ENCODE measurements at places on chromosomes 4 and X.
A peak's percentile ranks its signal among the peaks of the same experiment; 100 is the strongest.

GRCh38 chr4:122099896-122100295 lies 52.2 kb upstream of the BLTP1 start:
- H3K4me3 ChIP-seq: no peak overlapping the region
- no peaks in the 10 kb centered on the region for H3K4me1 ChIP-seq

DNA sequence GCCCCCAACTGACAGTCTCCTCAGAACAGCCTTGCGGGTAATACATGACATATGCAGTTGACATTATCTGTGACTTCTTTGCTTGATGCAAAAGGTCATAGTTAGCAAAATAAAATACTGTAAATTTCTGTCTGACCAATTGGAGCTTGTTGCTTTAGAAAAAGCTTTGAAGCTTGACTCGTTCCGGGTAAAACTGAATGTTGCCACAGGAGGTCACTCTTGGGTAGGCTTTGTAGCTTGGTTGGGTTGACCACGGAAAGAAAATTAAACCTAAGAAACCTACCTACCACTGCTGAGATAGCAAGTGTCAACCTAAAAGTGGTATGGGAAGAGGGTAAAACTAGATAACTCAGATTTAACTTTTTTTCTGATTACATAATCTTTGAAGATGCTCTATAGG lies 23.2 kb downstream of the PRPS2 start:
- H3K36me3 ChIP-seq: no peaks in the 10 kb centered on the region
- no peaks in the 10 kb centered on the region for H3K27me3 ChIP-seq
- H3K27ac ChIP-seq: no peak overlapping the region
- DNase-seq: peak; percentile 40
- no peaks in the 10 kb centered on the region for H3K4me1 ChIP-seq
- H3K4me3 ChIP-seq: no peak overlapping the region

DNA sequence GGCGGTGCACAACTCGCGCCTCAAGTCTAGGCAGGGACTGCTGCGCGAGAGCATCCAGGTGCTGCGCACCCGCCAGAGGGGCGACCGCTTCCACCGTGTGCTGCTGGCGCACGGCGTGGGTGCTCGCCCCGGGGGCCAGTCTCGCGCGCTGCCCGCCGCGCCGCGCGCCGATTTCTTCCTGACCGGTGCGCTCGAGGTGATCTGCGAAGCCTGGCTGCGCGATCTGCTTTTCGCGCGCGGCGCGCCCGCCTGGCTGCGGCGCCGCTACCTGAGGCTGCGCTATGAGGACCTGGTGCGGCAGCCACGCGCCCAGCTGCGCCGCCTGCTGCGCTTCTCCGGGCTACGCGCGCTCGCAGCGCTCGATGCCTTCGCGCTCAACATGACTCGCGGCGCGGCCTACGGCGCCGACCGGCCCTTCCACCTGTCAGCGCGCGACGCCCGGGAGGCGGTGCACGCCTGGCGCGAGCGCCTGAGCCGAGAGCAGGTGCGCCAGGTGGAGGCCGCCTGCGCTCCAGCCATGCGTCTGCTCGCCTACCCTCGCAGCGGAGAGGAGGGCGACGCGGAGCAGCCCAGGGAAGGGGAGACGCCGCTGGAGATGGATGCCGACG lies 1.3 kb downstream of the CHST7 start:
- no peaks in the 10 kb centered on the region for H3K27me3 ChIP-seq
- H3K4me3 ChIP-seq: no peak overlapping the region
- H3K4me1 ChIP-seq: peaks cover 13% of the 10 kb centered on the region
- DNase-seq: no peak

GRCh38 chr4:145731028-145731427 lies 51.1 kb downstream of the C4orf51 start:
- no peak overlapping the region for H3K4me3 ChIP-seq
- H3K27me3 ChIP-seq: no peaks in the 10 kb centered on the region
- peaks cover 52% of the 10 kb centered on the region for H3K4me1 ChIP-seq
- DNase-seq: peak; percentile 91
- no peaks in the 10 kb centered on the region for H3K36me3 ChIP-seq

DNA sequence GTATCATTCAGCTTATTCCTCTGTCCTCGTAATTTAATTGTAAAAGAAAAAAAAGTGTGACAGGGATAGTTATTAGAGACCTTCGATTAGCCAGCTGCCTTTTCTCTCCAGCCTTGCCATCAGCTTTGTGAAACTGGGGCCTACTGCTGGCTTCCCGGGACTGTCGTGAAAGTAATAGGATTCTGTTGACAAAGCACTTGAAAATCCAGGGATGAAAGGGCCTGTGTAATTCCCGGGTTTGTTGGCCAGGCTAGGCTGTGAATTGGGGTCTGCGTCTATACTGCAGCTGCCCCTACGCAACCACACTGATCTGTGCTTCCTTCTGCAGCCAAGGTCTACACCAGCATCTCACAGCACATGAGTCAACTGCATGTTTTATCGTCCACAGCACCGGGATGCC lies 120.4 kb upstream of the SCML1 start:
- no peak for DNase-seq
- peaks cover 10% of the 10 kb centered on the region for H3K4me1 ChIP-seq
- no peaks in the 10 kb centered on the region for H3K27me3 ChIP-seq

DNA sequence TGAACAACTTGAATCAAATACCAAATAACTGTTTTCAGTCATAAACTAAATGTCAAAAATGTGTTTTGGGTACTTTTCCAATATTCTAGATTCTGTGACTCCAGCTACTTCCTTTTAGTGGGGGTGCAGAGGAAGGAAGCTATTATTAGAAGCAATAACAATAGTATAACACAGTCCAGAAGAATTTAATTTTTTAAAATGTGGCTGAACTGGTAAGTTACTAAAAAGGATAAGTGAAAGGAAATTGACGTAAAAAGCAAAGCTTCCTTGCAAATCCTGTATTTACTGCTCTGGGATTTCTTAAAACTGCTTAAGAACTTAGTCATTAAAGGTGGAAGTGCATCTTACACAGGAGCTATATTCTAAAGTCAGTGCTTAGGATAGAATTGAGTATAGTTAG lies 53.2 kb downstream of the MOSPD2 start:
- H3K27ac ChIP-seq: no peak overlapping the region
- no peak for DNase-seq
- no peaks in the 10 kb centered on the region for H3K36me3 ChIP-seq
- H3K27me3 ChIP-seq: no peaks in the 10 kb centered on the region

DNA sequence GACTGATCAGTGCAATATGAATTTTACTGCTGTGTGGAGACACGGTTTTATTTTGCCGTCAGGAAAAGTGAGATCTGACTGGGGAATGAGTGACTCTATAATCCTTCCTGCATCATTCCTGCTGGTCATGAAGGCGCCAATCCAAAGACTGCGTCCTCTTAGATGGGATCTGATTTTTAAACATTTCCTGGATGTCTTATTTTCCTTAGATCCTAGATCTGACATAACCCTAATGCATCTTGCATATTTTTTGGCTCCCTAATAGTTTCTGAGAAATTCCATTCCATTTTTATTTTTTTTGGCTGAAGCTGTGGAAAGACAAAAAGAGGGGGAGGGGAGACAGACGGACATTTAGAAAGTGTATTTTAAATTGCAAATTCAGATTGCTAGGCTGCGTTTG lies 454.9 kb upstream of the FAT1 start:
- no peaks in the 10 kb centered on the region for H3K27me3 ChIP-seq
- no peak overlapping the region for H3K27ac ChIP-seq
- no peaks in the 10 kb centered on the region for H3K4me1 ChIP-seq
- H3K36me3 ChIP-seq: no peaks in the 10 kb centered on the region
- DNase-seq: no peak

DNA sequence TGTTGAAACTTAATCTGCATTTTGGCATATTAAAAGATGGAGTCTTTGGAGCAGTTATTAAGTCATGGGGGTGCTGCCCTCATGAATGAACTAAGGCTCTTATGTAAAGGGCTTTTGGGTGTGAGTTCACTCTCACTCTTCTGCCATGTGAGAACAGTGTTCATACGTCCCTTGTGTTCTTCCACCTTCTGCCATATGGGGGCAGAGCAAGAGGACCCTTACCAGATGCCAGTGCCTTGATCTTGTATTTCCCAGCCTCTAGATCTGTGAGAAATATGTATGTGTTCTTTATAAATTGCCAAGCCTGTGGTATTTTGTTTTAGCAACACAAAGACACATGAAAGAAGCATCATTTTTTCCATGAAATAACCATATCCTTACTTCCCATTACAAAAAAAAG lies 213.9 kb downstream of the SPOCK3 start:
- H3K36me3 ChIP-seq: no peaks in the 10 kb centered on the region
- H3K4me3 ChIP-seq: no peak overlapping the region
- no peaks in the 10 kb centered on the region for H3K27me3 ChIP-seq
- no peak overlapping the region for H3K27ac ChIP-seq

DNA sequence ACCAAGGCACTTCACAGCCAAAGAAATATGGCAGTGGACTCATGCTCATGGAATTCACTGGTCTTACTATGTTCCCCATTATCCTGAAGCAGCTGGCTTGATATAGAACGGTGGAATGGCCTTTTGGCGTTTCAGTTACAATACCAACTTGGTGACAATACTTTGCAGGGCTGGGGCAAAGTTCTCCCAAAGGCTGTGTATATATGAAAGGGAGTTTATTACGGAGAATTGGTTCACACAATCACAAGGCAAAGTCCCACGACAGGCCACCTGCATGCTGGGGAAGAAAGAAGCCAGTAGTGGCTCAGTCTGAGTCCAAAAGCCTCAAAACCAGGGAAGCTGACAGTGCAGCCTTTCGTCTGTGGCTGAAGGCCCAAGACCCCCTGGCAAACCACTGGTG lies 50.8 kb upstream of the SMARCAD1 start:
- H3K27me3 ChIP-seq: no peaks in the 10 kb centered on the region
- H3K36me3 ChIP-seq: no peaks in the 10 kb centered on the region
- H3K27ac ChIP-seq: no peak overlapping the region
- no peak for DNase-seq

GRCh38 chrX:151711787-151712186 lies 4.0 kb upstream of the FATE1 start:
- H3K27me3 ChIP-seq: no peaks in the 10 kb centered on the region
- H3K36me3 ChIP-seq: no peaks in the 10 kb centered on the region

GRCh38 chr4:73309211-73309610 lies 50.6 kb upstream of the ANKRD17 start:
- no peak overlapping the region for H3K27ac ChIP-seq
- no peaks in the 10 kb centered on the region for H3K27me3 ChIP-seq
- no peaks in the 10 kb centered on the region for H3K4me1 ChIP-seq
- no peak for DNase-seq
- H3K4me3 ChIP-seq: no peak overlapping the region
- H3K36me3 ChIP-seq: no peaks in the 10 kb centered on the region

- no peaks in the 10 kb centered on the region for H3K27me3 ChIP-seq
- H3K36me3 ChIP-seq: no peaks in the 10 kb centered on the region
- no peak for DNase-seq
- peaks cover 6% of the 10 kb centered on the region for H3K4me1 ChIP-seq
- H3K4me3 ChIP-seq: no peak overlapping the region
These were observed 3.1 kb upstream of the CSN3 start for GRCh38 chr4:70239131-70239883.

DNA sequence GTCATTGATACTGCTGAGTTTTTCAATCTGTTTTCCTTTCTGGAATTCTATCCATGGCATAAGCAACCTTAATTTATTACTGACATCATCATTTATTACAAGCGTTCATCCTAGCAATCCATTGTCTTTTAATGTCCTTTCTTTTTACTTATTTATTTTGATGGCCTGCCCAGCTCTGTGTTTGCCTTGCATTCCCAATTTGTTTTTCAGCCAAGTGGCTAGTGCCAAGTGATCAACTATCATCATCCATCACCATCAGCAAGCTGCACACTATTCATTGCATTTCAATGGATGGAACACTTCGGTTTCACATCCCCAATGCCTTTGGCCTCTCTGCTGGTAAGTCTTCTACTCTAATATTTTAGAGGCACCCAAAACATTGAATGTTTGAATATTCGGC lies 831.7 kb upstream of the EPHA5 start:
- H3K4me3 ChIP-seq: no peak overlapping the region
- no peak overlapping the region for H3K27ac ChIP-seq

GRCh38 chrX:152895121-152895520 lies 2.7 kb upstream of the ZNF185 start:
- DNase-seq: no peak
- no peak overlapping the region for H3K4me3 ChIP-seq
- H3K4me1 ChIP-seq: peaks cover 4% of the 10 kb centered on the region
- H3K27me3 ChIP-seq: no peaks in the 10 kb centered on the region
- no peak overlapping the region for H3K27ac ChIP-seq
- no peaks in the 10 kb centered on the region for H3K36me3 ChIP-seq

- no peak overlapping the region for H3K27ac ChIP-seq
- no peaks in the 10 kb centered on the region for H3K27me3 ChIP-seq
- peaks cover 13% of the 10 kb centered on the region for H3K4me1 ChIP-seq
- H3K36me3 ChIP-seq: no peaks in the 10 kb centered on the region
- no peak for DNase-seq
- no peak overlapping the region for H3K4me3 ChIP-seq
These were observed 77.2 kb downstream of the ATP10D start for GRCh38 chr4:47562297-47562696.

- H3K4me1 ChIP-seq: no peaks in the 10 kb centered on the region
- H3K4me3 ChIP-seq: no peak overlapping the region
- H3K27ac ChIP-seq: no peak overlapping the region
- H3K36me3 ChIP-seq: no peaks in the 10 kb centered on the region
- DNase-seq: no peak
- H3K27me3 ChIP-seq: no peaks in the 10 kb centered on the region
These were observed 437.1 kb upstream of the CTSO start for GRCh38 chr4:156390599-156391324.

DNA sequence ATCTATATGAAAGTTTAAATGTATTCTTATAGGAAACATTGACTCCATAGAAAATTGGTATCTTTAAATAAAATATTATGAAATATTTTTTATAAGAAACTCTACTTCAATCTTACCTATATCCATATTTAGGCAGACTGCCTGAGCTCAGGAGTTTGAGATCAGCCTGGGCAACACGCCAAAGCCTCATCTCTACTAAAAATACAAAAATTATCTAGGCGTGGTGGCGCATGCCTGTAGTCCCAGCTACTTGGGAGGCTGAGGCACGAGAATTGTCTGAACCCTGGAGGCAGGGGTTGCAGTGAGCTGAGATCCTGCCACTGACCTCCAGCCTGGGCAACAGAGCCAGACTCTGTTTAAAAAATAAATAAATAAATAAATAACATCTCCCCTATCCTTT lies 47.5 kb downstream of the PABPC4L start:
- no peaks in the 10 kb centered on the region for H3K27me3 ChIP-seq
- no peak for DNase-seq
- H3K36me3 ChIP-seq: no peaks in the 10 kb centered on the region
- H3K4me3 ChIP-seq: no peak overlapping the region

DNA sequence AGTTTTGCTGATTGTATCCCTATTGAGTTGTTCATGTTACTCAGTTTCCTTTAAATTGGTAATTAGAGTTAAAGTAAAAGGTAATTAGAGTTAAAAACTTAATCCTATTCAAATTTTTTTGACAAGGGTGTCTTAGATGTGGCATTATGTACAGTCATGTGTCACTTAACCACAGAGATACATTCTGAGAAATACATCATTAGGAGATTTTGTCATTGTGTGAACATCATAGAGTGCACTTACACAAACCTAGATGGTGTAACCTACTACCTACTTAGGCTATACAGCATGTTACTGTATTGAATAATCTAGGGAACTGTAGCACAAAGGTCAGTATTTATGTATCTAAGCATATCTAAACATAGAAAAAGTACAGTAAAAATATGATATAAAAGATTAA lies 39.2 kb downstream of the BEX3 start:
- no peak overlapping the region for H3K27ac ChIP-seq
- no peak overlapping the region for H3K4me3 ChIP-seq
- H3K4me1 ChIP-seq: no peaks in the 10 kb centered on the region
- H3K36me3 ChIP-seq: no peaks in the 10 kb centered on the region
- H3K27me3 ChIP-seq: no peaks in the 10 kb centered on the region
- no peak for DNase-seq
